ENCODE measurements at places on chromosomes 4 and X.

DNA sequence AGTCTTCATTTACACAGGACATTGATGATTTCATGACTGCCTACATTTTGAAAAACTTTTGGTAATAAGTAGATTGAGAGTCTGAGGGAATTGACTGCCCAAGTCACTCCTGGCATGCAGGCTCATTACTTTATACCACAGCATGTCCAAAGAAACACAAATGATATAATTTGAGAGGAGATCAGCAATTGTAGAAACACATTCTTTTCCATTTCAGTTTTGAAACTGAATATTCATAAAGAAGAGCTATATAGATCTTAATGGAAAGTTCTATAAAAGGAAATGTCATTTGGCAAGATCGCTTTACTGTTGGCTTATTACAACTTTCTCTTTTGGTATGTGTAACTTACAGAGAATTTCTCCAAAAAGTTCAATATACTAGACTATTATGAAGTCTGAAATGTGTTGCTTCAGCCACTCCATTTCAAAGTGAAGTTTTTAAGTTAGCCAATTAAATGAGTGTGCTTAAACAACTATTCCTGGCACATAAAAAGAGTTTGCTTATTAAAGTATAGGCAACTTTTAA lies 158.0 kb downstream of the ARAP2 start:
- no peak for DNase-seq

- no peak for DNase-seq
Observed at GRCh38 chr4:83340692-83341343, 6.2 kb upstream of the HPSE start.

GRCh38 chrX:80207327-80207726 lies 192.8 kb downstream of the TBX22 start:
- DNase-seq = no peak

GRCh38 chrX:153927672-153927921 lies 1.5 kb upstream of the ARHGAP4 start:
- DNase-seq = no peak

GRCh38 chr4:8908206-8908893 lies 36.7 kb upstream of the HMX1 start:
- no peak for DNase-seq

GRCh38 chrX:17692709-17693346 lies 44.5 kb upstream of the SCML1 start:
- DNase-seq = peak; percentile 61

- DNase-seq = no peak
Observed at GRCh38 chr4:139267301-139267700, 12.7 kb downstream of the MGARP start.

- DNase-seq = no peak
Observed at GRCh38 chr4:139367421-139368090, 65.3 kb upstream of the NDUFC1 start.

DNA sequence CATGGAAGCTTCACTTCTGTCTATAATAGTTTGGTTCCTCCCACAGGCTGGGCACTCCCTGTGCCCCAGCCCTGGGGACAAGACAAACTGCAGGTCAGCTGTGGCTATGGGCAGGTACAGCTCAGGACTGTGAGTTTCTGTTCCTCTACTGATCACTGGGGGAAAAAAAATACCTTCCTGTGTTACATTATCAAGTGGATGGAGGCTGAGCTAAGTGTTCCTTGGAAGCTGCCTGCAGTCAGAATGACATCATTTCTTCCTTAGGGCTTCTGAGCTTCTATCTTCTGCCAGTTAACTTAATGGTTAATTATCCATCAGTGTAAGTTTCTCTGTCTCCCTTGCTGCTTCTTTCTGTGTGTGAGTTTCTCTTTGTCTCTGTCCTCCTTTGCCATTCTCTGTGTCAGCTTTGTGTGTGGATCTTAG lies 4.6 kb downstream of the RAB33A start:
- DNase-seq = no peak

DNA sequence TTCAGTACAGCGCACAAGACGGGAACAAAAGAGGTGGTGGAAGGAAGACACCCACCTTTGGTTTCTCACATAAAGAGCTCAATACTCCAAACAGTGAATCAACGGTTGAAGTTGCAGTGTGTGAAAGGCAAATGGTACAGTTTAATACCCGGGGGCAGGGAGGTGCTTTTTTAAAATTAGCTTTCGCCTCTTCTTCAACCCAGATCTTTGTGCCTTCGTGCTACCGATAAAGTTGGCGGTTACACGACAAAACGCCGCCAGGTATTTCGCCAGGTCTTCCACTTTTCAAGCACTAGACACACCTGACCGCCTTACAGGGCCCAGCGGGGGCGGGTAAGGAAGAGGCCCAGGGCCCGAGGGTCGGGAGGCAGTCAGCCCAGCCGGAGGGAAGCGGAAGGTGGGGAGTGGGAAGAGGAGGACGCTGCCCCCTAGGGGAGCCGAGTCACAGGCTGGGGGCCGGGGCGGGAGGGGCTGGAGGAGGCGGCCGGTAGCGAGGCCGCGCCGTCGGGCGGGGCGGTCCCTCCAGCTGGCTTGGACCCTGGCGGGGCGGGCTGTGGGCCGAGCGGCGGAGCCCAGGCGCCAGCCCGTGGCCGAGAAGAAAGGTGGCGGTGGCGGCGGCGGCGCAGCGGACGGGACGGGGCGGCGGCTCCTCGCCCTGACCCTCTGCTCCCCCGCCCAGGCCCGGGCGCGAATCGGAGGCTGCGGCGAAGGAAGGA lies 16.0 kb downstream of the UTP3 start:
- peak; percentile 72 for DNase-seq

- no peak for DNase-seq
Observed at GRCh38 chr4:136741468-136741867, 790.8 kb downstream of the PCDH18 start.

DNA sequence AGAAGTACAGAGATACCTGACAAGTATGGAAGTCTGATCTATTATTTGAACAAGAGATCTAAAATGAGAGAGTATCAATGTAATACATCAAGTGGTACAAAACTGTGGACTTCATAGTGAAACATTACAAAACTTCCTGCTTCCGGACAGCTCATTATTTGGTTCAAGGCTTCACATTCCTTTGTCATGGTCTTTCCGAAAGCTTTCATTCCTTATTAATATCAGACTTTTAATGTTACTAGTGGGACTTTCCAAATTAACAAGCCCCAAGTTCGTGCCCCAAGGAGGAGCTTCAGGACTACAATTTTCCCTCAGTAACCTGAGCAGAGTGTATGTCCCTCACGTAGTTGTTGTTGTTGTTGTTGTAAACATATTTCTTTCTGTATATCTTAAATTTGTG lies 1.2 kb downstream of the CHIC2 start:
- no peak for DNase-seq

- DNase-seq = no peak
Observed at GRCh38 chrX:53227224-53227765, 2.3 kb upstream of the KDM5C start.

- no peak for DNase-seq
Observed at GRCh38 chr4:19494961-19495360, 756.7 kb upstream of the SLIT2 start.

- DNase-seq = peak; percentile 60
Observed at GRCh38 chr4:114659386-114660008, 60.9 kb downstream of the UGT8 start.

DNA sequence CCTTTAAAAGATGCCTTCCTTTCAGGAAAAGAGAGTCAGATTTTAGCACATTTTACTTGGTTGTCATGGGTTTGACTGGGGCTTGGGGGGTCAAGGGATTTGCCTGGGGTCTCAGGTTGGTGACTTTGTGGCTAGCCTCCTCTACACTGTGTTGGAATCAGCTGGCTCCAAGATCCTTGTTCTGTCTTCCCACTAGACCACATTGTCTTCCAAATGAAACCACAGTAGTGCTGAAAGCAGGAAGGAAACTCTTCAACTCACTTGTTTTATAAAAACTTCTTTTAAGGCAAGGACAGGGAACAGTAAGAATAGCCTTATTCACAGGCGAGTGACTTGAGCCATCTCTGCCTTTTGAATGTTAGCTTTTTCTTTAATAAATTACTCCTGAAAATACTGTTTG lies 37.0 kb upstream of the OTUD4 start:
- DNase-seq = no peak

DNA sequence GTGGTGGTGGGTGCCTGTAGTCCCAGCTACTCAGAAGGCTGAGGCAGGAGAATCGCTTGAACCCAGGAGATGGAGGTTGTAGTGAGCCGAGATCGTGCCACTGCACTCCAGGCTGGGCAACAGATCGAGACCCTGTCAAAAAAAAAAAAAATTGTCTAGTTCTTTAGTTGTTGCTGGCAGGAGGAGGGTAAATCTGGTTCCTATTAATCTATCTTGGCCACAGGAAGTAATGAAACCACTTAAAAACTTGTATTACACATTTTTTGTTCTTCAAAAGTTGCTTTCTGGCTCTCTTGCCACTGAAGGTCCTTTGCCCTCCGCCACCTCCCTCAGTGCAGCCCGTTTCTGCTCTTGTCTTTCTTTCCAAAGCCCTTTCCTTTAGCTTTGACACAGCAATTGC lies 102.9 kb upstream of the ARSJ start:
- no peak for DNase-seq

- DNase-seq = no peak
Observed at GRCh38 chr4:123516576-123516975, 120.0 kb downstream of the SPRY1 start.

DNA sequence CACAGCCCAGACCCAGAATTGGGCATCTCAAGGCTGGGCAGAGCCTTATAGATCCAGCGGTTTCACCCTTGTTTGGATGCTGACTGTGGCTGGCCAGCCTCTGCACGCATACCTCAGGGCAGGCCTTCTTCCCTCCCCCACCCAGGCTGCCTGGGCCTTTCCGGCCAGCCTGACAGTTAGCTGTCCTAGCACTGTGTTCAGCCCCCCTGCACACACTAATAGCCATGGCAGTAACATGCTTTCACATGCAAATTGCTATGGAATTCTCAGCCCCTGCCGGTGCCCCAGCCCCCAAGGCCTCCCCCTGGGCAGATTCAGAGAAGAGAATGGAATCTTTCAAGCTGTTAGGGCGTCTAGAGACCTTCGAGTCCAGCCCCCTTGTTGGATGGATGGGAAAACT lies 17.7 kb downstream of the EFNB1 start:
- no peak for DNase-seq

GRCh38 chr4:73451404-73451803 lies 15.4 kb downstream of the AFP start:
- DNase-seq = peak; percentile 4

GRCh38 chr4:156553659-156554058 lies 417.9 kb downstream of the PDGFC start:
- DNase-seq = no peak

DNA sequence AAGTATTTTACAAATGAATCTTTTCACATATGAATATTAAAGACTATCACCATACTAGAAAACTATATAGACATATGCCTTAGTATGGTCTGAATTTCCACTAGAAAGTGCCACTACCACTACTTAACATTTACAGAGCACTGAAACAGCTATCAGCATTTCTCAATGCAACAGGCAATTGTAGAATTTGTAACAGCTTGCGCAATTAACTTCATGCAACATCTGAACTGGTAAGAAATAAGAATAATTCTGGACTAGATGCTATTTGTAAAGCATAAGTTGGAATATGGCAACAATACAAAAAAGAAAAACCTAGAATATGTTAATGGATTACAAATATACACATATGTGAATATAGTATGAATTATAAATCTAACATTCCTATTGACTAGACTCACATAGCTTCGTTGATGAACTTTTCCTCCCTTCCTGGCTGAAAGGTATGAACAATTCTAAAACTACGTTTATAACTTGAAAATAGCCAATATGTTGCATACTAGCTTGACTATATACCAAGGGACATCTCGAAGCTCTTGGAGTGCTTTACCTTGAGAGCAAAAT lies 82.0 kb downstream of the ATP8A1 start:
- DNase-seq = no peak

DNA sequence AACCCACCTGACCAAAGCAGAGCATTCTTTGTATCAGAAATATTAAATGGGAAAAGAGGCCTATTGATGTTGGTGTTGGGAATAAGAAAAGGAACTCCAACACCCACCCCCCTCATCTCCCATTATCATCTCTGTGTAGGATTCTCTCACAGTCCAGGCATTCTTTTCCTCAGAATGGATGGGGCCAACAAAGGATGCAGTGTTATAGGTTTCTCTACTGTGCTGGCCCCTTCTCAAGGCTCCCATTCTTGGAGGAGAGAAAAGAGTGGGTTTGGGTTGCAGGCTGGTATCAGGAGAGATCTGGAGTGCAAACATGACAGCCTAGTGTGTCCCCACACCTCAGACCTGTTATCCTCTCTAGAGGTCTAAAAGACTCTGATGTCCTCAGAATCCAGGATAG lies 59.6 kb downstream of the UGT8 start:
- no peak for DNase-seq

DNA sequence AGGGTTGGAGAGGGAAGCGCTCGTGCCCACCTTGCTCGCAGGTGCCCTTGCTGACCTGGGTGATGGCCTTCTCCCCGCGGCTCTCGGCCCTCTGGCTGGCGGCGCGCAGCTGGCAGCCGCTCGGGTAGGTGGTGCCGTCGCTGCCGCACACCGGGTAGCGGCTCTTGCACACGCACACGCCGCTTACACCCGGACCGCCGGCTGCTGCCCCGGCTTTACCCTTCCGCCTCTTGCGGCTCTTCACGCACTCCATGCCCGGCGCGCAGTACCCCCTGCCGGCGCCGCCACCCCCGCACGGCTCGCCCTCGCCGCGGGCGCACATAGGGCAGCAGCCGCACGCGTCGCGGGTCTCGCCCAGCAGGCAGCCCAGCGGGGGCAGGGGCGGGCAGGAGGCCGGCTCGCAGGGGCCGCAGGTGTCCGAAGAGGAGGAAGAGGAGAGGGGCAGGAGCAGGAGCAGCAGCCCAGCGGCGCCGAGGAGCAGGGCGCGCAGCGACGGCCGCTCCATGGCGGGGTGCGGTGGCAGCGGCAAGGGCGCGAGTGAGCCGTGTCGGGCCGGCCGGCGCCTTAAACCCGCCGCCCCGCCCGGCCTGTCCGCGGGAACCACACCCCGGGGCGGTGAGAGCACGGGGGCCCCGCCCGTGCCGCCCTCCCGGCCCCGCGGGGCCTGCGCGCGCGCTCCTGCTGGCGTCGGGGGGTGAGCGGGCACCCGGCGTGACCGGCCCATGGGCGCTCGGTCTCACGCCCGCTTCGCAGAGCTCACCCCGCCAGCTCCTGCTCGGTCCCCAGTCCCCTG lies at the start of gene IGFBP7:
IGFBP7 (minus strand) TSS at position 539 of the 793 bp plus-strand sequence; CDS start at position 505, 34 bp downstream.
- no peak for DNase-seq

- no peak for DNase-seq
Observed at GRCh38 chrX:1491851-1492349, 39.2 kb upstream of the ASMTL start.
